ENCODE measurements at places on chromosomes 1 and 21. TPM values are rescaled to one million over a fixed set of nuclear protein-coding genes. Genes with fewer than 3 reads are reported as not detected.

GRCh38 chr1:246160905-246161304 lies 346.2 kb downstream of the SMYD3 start:
- no peak for DNase-seq

GRCh38 chr1:202561240-202561639 lies 149.0 kb downstream of the SYT2 start:
- DNase-seq = no peak

- peak; percentile 48 for DNase-seq
Measured at GRCh38 chr1:32962248-32962896, 2.2 kb downstream of the RNF19B start.

- no peak for DNase-seq
Measured at GRCh38 chr1:235002706-235003300, 125.8 kb downstream of the TOMM20 start.

Gene DPT
- not detected for total RNA-seq

- no peak for DNase-seq
Measured at GRCh38 chr1:145963265-145964019, 933 bp downstream of the ANKRD34A start.

GRCh38 chr1:202101184-202101583 lies 21.5 kb upstream of the GPR37L1 start:
- DNase-seq = no peak

Gene AGBL4
- not detected for total RNA-seq

DNA sequence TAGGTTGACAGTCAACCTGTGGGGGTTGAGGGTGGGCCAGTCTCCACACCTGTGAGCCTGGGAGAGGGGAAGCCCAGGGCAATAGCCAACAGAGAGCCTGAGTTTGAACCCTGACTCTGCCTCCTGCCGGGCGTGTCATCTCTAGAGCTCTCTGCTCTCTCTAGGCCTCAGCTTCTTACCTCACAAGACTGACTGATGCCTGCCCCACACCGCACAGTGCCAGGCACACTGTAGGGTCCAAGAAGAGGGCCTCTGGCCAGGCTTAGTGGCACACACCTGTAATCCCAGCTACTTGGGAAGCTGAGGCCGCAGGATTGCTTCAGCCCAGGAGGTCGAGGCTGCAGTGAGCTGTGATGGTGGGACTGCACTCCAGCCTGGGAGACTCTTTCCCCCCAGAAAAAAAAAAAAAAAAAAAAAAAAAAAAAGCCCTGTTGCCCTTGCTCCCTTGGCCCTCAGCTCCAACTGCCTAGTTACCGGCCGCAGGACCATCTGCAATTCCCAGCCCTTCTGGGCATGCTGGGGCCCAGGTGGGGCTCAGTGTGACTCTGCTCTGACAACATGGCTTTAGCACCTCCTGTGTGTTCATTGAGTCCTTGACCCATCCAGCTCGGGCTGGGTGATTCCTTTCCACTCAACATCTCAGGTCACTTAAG lies 25.1 kb downstream of the GRHL3 start:
- no peak for DNase-seq

GRCh38 chr1:203573730-203574129 lies 52.9 kb upstream of the ATP2B4 start:
- DNase-seq = no peak

DNA sequence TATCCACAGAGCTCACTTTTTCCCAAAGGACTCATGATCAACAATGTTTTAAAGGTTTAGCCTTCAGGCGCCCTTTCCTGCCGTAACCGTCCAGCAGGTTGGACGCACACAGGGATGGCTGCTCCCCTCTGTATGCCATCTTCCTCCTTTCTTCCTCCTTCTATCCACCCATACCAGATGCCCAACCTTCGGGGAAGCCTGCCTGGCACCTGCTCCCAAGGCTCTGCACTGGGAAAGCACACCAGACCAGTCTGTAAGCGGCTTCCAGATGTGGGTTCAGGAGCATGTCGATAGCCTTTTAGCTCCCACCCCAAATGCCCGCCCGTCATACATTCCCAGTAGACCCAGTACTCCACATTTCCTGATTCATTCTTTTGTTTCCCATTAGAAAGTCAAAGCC lies 52.9 kb downstream of the STUM start:
- DNase-seq = no peak

DNA sequence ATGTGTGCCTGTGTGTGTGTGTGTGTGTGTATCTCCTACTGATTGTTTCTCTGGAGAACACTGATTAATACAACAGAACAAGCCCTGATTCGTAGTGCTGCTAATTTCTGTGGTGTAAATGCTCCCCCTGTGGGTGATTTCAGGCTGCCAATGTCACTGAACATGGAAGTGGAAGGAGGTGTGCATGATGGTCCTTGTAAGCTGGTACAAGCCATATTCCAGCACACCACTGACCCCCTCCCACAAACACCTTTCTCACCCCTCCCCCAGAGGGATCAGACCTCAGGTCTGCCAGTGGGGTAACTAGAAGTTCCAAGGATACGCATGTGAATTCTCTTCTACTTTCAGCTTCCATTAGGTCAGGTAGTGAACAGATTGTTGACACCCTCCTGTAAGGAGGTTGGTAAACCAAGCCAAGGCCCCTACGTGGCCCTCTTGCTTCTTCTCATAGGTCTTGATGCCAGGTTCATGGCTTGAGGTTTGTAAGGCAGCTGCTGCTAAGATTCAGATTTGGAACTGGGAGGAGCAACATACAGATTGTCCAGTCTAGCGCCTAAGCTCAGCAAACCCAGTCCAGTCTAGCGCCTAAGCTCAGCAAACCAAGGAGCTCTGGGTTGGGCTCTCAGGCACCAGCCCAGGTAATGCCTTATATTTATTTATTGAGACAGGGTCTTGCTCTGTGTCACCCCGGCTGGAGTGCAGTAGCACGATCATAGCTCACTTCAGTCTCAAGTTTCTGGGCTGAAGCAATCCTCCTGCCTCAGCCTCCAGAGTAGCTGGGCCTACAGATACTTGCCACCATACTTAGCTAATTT lies 38.7 kb downstream of the DHCR24 start:
- no peak for DNase-seq
